ENCODE measurements at places on chromosomes 16 and 17. TPM values are rescaled to one million over a fixed set of nuclear protein-coding genes. Genes with fewer than 3 reads are reported as not detected.

DNA sequence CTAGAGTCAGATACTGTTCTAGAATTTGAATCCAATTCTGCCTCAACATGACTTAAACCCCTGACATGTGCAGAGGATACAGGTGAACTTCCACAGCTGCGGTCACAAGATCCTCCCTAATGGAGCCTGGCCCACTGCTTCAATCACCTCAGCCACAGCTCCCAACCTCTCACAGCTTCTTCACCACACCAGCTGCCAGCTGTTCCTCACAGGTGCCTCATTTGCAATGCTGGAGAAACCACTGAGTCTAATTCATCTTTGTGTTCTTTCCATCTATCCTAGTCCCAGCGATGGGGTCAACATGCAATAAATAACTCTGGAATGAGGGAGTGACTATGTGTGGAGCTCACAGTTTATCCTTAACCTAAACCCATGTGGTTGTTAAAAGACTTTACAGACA is 72.0 kb upstream of the MAF start:
- no peak overlapping the region for H3K4me3 ChIP-seq
- H3K36me3 ChIP-seq = no peaks in the 10 kb centered on the region
- H3K27me3 ChIP-seq = peaks cover 12% of the 10 kb centered on the region
- no peak overlapping the region for H3K27ac ChIP-seq
- DNase-seq = no peak

DNA sequence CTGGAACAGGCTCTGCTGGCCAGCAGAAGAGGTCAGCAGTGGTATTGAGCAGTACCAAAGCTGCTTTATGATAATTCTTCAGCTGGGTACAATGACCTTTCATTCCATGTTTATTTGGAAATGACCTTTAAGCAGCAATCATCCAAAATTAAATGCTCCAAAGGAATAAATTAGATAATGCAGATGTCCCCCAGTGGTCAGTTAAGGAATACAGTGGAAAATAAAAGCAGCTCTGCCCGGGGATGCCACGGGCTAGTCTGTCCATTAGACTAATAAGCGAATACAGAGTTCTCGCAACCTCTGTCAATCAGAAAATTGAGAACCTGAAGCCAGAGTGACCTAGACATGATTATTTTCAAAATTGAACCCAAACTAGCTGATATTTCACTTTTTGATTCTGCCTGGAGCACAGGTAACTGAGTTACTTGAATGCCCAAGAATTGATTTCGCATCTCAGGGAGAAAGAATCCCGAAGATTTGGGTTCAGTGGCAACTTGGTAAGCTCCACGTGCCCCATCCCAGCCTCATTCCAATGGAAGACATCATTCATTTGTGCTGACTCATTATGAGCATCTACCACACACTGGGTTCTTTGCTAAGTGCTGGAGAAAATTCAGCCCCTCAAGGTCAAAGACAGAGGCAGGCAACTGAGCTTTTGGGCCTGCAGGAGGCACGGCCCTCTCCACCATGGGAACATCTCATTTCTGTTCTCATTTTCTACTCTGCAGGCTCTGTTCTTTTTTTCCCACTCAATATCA is 34.4 kb upstream of the SLC39A11 start:
- no peak for DNase-seq
- H3K4me3 ChIP-seq = no peak overlapping the region
- peaks cover 6% of the 10 kb centered on the region for H3K4me1 ChIP-seq
- peaks cover 3% of the 10 kb centered on the region for H3K27me3 ChIP-seq
- no peak overlapping the region for H3K27ac ChIP-seq

GRCh38 chr16:82146957-82147356 is 23.1 kb downstream of the MPHOSPH6 start:
- H3K27me3 ChIP-seq = no peaks in the 10 kb centered on the region
- DNase-seq = no peak
- H3K36me3 ChIP-seq = peaks cover 34% of the 10 kb centered on the region
- H3K4me3 ChIP-seq = no peak overlapping the region

DNA sequence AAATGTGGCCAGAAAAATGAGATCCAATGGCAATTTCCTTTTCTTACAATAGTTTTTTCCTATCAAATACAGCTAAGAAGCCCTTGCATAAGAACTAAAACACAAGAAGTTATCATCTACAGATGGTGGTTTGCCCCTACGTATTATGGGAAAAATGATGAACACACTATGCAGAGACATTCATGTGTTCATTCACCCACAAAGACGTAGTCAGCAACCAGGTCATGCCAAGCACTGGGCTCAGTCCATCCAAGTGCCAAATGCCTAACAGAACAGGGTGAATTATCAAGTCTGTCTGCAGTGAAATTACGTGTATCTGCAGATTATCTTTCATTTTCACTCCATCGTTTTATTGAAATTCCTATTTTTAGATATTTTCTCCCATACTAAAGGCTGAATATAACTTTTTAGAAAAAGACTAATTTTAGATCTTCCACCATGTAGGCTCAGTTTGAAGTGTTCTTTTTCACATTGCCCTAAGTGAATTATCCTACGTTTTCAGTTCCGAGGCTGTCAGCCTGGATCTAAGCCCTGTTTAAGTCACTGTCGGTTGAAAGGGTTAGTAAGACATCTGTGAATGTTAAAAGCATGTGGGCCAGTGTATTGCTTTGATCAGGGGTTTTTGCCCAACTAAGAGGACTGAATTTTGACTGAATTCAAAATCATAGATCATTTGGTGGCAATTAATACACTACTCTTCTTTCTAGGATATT is 78.1 kb upstream of the DHX40 start:
- H3K27ac ChIP-seq = no peak overlapping the region
- peaks cover 4% of the 10 kb centered on the region for H3K4me1 ChIP-seq
- DNase-seq = peak; percentile 8
- H3K36me3 ChIP-seq = no peaks in the 10 kb centered on the region

- H3K36me3 ChIP-seq = no peaks in the 10 kb centered on the region
- H3K4me1 ChIP-seq = no peaks in the 10 kb centered on the region
- DNase-seq = no peak
- no peak overlapping the region for H3K4me3 ChIP-seq
- H3K27ac ChIP-seq = no peak overlapping the region
- H3K27me3 ChIP-seq = peaks cover 4% of the 10 kb centered on the region
Measured at GRCh38 chr17:41126412-41126811, 2.4 kb upstream of the KRTAP4-12 start.

- no peak overlapping the region for H3K4me3 ChIP-seq
- H3K27me3 ChIP-seq = no peaks in the 10 kb centered on the region
- H3K27ac ChIP-seq = peak overlapping the region; percentile 84
- DNase-seq = no peak
Measured at GRCh38 chr17:80320496-80320895, 59.8 kb downstream of the RNF213 start.

DNA sequence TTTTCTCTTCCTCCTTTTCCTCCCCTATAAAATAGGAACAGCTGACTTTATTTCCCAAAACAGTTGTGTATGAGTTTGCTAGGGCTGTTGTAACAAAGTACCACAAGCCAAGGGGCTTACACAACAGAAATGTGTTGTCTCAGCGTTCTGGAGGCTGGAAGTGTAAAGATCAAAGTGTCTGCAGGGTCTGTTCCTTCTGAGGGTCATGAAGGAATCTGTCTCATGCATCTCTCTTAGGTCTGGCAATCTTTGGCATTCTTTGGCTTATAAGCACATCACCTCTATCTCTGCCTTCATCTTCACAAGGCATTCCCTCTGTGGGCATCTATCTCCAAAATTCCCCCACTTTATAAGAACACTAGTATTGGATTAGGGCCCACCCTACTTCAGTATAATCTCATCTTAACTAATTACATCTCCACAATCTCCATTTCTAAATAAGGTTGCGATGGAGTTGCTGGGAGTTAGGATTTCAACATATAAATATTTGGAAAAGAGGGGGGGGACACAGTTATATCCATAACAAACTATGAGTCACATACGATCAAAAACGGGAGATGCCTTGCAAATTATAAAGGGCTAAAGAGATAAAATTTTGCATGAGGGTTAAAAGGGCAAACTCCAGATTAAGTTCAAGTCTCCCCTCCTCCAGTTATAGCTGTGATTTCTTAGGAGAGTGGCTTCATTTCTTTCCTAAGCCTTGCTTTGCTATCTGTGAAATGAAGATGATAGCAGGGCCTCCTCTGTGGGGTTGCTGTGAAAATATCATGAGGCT is 109.7 kb downstream of the VAT1L start:
- no peaks in the 10 kb centered on the region for H3K36me3 ChIP-seq
- no peak overlapping the region for H3K4me3 ChIP-seq
- no peak for DNase-seq
- peaks cover 25% of the 10 kb centered on the region for H3K27me3 ChIP-seq
- no peak overlapping the region for H3K27ac ChIP-seq

- H3K36me3 ChIP-seq = peaks cover 14% of the 10 kb centered on the region
- peaks cover 35% of the 10 kb centered on the region for H3K4me1 ChIP-seq
- H3K27ac ChIP-seq = peak overlapping the region; percentile 93
- peaks cover 3% of the 10 kb centered on the region for H3K27me3 ChIP-seq
- DNase-seq = peak; percentile 72
Measured at GRCh38 chr17:19647697-19648474, 665 bp upstream of the ALDH3A2 start.

GRCh38 chr16:73483076-73483791 is 435.3 kb upstream of the ZFHX3 start:
- H3K36me3 ChIP-seq = no peaks in the 10 kb centered on the region
- peaks cover 33% of the 10 kb centered on the region for H3K27me3 ChIP-seq
- no peak for DNase-seq
- peak overlapping the region; percentile 62 for H3K4me3 ChIP-seq

DNA sequence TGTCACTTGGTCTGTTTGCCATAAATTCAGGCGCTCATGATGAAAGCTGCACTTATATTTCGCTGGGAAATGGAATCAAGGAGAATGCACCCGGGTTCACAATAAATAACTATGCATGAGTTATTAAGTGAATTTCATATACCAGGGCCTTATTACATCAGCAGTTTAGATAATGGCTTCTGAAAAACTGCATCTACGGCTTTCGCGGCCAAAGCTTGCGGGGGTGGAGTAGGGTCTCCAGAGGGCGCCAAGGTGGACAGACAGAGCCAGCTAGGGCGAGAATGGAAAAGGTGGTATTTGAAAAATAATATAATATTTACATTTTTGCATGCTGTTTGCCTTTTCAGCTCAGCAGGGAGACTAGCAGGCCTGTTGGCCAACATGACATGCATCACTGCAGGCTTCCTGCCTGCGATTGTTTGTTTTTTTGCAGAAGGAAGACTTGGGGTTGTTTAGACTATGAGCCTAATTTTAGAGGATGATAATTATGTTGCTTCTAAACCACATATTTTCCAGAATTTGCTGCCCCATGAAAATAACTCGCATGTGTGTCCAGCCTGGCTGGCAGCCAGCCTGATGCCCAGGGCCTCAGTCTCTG is 173.8 kb upstream of the IRX3 start:
- H3K36me3 ChIP-seq = peaks cover 7% of the 10 kb centered on the region
- no peak for DNase-seq
- H3K27me3 ChIP-seq = peaks cover 24% of the 10 kb centered on the region
- H3K4me3 ChIP-seq = no peak overlapping the region

DNA sequence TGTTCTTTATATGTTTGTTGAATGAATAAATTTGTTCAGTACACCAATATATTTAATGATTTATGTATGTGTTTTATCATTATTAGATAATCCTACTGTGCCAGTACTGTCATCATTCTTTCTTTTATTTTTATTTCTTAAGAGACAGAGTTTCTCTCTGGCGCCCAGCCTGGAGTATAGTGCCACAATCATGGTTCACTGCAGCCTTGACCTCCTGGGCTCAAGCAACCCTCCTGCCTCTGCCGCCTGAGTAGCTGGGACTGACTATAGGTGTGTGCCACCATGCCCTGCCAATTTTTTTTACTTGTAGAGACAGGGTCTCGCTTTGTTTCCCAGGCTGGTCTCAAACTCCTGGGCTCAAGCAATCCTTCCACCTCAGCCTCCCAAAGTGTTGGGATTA is 41.8 kb downstream of the PAFAH1B1 start:
- H3K36me3 ChIP-seq = peaks cover 15% of the 10 kb centered on the region
- H3K4me3 ChIP-seq = no peak overlapping the region
- no peaks in the 10 kb centered on the region for H3K27me3 ChIP-seq
- no peak overlapping the region for H3K27ac ChIP-seq
- H3K4me1 ChIP-seq = peaks cover 20% of the 10 kb centered on the region

GRCh38 chr17:80665792-80666191 is 121.2 kb downstream of the RPTOR start:
- no peak for DNase-seq
- H3K4me1 ChIP-seq = peaks cover 51% of the 10 kb centered on the region
- H3K4me3 ChIP-seq = no peak overlapping the region
- H3K27me3 ChIP-seq = no peaks in the 10 kb centered on the region
- H3K36me3 ChIP-seq = peaks cover 8% of the 10 kb centered on the region

DNA sequence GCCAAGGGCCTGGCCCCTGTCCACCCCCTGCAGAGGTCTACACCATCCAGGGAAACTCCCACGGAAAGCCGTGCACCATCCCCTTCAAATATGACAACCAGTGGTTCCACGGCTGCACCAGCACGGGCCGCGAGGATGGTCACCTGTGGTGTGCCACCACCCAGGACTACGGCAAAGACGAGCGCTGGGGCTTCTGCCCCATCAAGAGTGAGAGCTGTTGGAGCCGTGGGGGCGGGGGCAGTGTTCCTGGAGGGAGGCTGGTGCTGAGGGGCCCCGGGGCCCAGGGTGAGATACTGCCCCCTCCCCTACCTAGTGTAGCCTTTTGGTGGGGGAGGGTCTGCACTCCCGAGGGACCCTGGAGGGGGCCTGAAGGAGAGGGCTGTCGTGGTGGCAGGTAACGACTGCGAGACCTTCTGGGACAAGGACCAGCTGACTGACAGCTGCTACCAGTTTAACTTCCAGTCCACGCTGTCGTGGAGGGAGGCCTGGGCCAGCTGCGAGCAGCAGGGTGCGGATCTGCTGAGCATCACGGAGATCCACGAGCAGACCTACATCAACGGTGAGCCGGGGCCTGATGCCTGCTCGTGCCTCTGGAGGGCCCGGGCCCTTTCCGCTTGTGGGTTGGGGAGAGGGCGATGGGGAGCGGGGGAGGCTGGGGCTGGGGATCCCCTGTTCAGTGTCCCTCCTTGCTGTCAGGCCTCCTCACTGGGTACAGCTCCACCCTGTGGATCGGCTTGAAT is 38.8 kb downstream of the MRC2 start:
- H3K4me1 ChIP-seq = no peaks in the 10 kb centered on the region
- no peak overlapping the region for H3K4me3 ChIP-seq
- H3K36me3 ChIP-seq = peaks cover 8% of the 10 kb centered on the region
- no peak for DNase-seq
- H3K27ac ChIP-seq = no peak overlapping the region

GRCh38 chr16:58160855-58161254 is 31.7 kb upstream of the CFAP20 start:
- no peak overlapping the region for H3K4me3 ChIP-seq
- H3K4me1 ChIP-seq = no peaks in the 10 kb centered on the region
- DNase-seq = no peak

DNA sequence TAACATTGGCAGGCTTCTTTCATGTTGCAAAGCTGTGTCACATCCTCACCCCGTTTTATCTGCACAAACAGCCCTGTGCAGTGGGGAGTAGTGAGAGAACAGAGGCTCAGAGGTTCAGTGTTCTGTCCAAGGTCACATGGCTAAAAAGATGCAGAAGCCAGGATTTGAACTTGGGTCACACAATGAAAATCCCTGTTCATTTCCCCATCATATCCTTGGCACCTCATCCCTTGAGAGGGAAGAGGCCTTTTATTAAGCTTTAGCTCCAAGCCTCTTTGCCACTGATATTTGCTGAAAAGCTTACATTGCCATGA is 106.6 kb downstream of the AMFR start:
- DNase-seq = no peak
- no peaks in the 10 kb centered on the region for H3K36me3 ChIP-seq
- H3K27ac ChIP-seq = no peak overlapping the region

FAM171A2 gene
- 34.7 TPM for total RNA-seq

PITPNM3 gene
- total RNA-seq = 4.3 TPM

PMFBP1 gene
- total RNA-seq = 2.6 TPM

RNF166 gene
- total RNA-seq = 20.1 TPM

CANT1 gene
- 105 TPM for total RNA-seq

SYNGR2 gene
- 179 TPM for total RNA-seq

GJD3 gene
- total RNA-seq = 0.43 TPM

KLHL10 gene
- not detected for total RNA-seq

KIF19 gene
- total RNA-seq = 2.0 TPM

B4GALNT2 gene
- 0.60 TPM for total RNA-seq

SLC43A2 gene
- total RNA-seq = 28.6 TPM

ZNF689 gene
- 14.9 TPM for total RNA-seq

TMEM114 gene
- not detected for total RNA-seq
